ENCODE measurements at places on chromosomes 4 and X.

DNA sequence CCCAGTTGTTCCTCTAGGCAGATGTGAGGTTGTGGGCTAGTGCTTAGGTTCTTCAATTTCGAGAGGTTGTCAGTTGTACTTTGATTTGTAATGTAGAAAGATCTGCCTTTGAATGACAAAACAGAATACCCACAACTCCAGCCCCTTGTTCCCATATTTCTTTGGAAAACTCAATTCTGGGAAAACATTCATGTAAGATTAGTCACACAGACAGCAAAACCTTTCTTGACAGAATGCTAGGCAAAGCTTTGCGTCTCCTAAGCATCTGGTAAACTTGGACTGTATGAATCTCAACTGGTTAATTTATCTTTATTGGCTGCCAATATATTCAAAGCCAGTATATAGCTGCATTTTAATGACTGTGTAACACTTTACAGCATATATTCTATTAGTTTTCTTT lies 34.9 kb downstream of the NOCT start:
- no peak for DNase-seq

DNA sequence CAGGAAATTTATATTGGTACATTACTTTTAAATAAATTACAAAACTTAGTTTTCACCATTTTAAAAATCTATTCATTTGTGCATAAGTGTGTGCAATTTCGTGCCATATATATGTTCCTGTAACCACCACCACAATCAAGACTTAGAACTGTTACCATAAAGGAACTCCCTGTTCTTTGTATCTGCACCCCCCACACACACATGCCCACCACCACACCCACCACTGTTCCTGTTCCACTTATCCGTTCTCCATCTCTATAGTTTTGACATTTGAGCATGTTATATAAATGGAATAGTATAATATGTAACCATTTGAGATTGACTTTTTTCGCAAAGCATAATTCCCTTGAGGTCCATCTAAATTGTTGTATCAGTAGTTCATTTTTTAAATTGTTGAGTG lies 73.7 kb downstream of the TAF1 start:
- no peak for DNase-seq

DNA sequence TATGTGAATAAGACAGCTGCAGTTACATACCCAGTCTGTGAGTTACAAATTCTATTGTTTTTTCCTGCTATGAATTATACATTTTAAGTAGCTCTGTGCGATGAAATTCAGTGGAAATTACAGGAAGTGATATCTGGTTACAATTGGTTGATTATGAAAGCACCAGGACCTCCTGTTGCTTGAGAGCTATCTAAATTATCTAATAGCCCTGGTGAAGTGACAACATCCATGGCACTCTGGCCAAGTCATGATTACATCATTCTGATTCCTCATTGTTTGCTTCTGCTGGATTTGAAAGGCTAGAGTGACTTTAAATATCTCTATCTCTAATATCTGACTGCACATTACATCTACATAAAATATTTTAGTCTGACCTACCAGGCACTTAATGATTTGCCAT lies 515.0 kb downstream of the CFAP47 start:
- DNase-seq: no peak

- no peak for DNase-seq
Measured at GRCh38 chr4:186297013-186297645, 31.1 kb downstream of the F11 start.

DNA sequence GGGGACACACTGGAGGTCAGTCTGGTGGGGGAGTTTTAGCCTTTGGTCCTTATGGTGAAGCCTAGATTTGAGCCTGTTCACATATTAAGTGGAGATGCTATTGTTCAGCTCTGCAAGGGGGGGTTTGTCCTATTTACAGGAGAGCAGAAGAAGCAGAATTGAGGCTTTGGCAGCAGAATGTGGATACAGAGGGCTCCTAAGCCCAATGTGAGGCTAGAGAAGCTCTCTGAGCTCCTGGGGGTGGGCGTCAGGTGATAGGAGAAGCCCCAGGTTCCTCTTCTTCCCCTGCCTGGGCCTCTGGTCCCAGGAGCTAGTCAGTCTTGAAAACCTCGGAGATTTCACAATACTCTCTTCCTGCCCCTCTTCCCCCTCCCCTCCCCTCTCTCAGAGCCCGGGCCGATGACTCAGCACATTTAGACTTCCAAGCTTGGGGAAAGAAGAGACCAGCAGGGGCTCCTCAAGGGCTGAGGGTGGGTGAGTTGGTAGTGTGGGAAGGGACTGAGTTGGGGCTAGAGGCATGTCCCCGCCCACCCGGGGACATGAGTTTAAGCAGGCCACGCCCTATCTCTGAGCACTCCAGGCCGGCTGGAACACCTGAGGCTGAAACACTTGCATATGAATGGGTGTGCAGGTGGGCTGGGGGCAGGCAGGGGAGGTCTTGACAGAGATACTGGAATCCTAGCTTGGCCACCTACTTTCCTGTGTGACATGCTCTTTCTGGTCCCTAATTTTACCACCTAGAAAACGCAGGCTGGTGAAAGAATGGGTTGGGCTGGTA lies 3.4 kb downstream of the TFE3 start:
- DNase-seq: no peak

- DNase-seq: no peak
Measured at GRCh38 chrX:31061091-31061490, 10.8 kb downstream of the FTHL17 start.

- DNase-seq: no peak
Measured at GRCh38 chr4:121785479-121785878, 15.6 kb upstream of the EXOSC9 start.
